Activated T-cell treated with anti-CD3 and anti-CD28 coated beads for 1 hour (primary cell): ENCODE measurements at places on chromosomes 5 and 9.

GRCh38 chr5:64505769-64506566 is at the start of gene RGS7BP:
Gene RGS7BP, plus strand, starts transcription at chr5:64506015. Its CDS starts 610 bp downstream, at chr5:64506625.
- no peak for DNase-seq

GRCh38 chr9:91949946-91950664 is at the start of gene ROR2:
Gene ROR2, minus strand, starts transcription at chr9:91950228.
- no peak for DNase-seq

DNA sequence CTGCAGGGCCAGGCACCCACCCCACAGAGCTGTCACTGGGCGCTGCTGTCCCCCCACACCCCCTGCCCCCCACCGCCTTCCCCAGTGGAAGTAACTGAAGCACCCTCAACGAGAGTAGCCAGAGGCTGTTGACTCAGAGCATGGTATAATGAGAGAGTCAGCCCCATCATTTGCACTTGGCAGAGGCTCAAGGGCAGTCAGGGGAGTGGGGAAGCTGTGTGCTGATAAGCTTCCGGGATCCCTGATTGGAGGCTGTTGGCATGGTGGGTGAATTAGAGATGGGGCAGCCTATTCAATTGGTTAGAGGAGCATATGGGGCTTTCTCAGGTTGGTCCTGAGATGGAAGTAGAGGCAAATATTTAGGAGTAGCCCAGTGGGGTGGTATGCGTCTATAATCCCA is 77.1 kb upstream of the GOLM1 start:
- DNase-seq = no peak

GRCh38 chr5:385321-385720 is 57.7 kb upstream of the EXOC3 start:
- DNase-seq = no peak

- no peak for DNase-seq
Observed at GRCh38 chr5:11854936-11855335, 49.3 kb downstream of the CTNND2 start.

DNA sequence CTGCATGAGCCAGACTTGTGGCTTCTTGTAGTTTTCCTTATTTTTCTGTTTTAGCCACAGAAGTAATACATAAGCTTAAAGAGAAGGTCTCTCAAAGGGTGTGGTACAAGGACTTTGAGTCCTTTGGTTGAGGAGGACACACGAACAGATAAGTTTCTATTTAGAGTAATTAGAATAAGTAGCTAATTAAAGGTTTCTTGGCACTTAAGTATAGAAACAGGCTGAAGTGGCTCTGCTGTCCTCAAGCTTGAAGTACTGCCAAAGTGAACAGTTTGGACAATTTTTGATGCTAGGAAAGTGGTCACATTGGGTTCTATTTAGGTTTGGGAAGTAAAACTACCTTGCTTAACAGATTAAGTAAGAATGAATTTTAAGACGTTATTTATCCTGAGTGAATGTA is 278.3 kb upstream of the MPDZ start:
- DNase-seq = no peak

- DNase-seq = no peak
Observed at GRCh38 chr5:140989254-140990020, 23.2 kb downstream of the PCDHAC2 start.

DNA sequence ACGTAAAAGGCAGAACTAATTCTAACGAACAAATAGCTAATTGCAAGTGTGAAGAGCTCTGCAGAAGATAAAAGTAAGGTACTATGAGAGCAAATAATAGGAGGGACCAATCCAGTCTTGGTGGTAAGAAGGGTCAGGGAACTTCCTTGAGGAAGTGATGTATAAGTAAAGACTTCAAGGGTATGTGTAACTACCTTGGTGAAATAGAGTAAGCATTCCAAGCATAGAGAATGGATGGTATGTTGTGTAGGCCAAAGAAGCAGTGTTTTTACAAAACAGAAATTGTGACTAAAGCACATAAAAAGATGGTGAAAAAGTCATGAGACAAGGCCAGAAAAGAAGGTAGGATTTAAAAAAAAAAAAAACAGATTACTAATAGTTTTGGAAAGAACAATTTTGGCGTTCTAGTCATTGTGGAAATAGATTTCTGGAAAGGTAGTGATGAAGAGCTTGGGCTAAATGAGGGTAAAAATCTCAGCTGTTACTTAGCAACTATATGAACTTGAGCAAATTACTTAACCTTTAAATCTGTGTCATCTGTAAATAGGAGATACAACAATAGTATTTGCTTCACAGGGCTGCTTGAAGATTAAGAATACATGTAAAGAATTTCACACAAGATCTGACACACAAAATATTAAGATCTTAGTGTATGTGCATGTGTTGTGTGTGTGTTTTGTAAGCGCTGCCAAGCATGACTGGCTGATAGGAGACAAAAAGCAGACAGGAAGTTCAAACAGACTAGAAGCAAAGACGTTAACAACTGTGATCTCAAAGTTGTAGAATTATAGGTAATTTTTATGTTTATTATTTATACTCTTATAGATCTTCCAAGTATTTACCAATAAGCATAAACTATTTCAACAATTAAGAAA is 73.5 kb downstream of the NR6A1 start:
- DNase-seq = no peak

DNA sequence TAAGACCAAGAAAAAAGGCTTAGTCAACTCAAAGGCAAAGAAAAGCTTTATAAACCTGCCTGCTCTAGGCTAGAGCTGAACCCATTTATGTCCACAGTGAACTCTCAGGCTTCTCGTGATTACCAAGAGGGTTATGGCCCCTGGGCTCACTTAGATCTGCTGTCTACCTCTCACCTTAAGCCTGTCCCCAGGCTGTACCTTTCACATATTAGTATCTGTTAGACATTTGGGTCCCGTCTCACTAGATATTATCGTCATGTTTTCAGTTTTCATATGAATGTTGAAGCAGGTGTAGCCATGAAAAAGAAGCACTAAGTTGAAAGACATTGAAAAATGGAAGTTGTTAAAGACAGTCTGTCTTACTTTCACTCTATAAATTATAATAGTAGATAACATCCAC is 75.2 kb upstream of the COX7C start:
- no peak for DNase-seq

DNA sequence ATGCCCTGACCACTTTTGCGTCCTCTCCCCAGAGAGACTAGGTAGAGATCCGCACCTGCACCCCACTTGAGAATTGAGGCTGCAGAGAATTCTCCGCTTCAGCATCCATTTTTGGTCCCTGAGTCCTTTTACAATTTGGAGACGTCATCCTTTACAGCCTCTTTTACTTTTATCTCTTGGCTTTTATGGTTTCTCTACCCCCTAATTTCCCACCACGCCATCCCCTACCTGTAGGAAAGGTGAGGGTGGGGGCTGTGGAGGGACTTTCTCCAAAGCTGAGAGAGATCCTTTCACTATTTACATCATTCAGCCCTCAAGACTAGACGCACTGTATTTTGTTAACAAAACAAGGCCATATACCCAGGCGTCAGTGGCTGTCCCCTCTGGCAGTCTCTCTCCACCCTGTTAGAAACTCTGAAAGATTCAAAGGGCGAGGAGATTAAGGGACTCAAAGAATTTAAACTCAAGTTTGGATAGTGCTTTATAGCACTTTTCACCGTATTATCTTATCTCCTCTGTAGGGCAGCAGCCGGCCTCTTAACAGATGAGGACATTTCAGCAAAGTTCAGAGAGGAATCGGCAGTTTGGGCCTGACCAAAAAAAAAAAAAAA is 1.7 kb downstream of the MSX2 start:
- DNase-seq = no peak

GRCh38 chr5:139655727-139656271 is 7.7 kb downstream of the CXXC5 start:
- DNase-seq = no peak

DNA sequence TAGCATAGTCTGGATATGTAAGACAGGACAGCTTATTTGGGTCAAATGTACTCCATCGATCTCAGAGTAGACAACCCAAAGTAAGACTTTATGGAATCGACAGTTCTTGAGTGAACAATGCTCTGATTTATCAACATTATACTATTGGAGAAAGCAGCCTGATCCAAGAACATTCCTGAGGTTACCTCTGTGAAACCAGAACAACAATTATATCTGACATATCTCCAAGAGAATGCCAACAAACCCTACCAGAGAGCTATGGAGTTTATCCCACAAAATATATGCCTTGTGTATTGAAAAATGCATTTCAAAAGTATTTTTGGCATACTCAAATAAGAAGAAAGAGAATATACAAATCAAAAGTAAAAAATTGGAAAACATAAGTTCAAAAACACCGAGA is 1985.9 kb downstream of the EFNA5 start:
- DNase-seq = no peak

GRCh38 chr9:130659699-130660248 is 4.6 kb upstream of the PRDM12 start:
- no peak for DNase-seq

GRCh38 chr5:147055850-147056566 is 177.5 kb upstream of the PPP2R2B start:
- DNase-seq = no peak

GRCh38 chr9:135789838-135790291 is 87.9 kb downstream of the KCNT1 start:
- no peak for DNase-seq
